ENCODE measurements at places on chromosomes 4 and X.

GRCh38 chrX:40012039-40012867, 85.5 kb downstream of the BCOR start:
- no peak for DNase-seq

DNA sequence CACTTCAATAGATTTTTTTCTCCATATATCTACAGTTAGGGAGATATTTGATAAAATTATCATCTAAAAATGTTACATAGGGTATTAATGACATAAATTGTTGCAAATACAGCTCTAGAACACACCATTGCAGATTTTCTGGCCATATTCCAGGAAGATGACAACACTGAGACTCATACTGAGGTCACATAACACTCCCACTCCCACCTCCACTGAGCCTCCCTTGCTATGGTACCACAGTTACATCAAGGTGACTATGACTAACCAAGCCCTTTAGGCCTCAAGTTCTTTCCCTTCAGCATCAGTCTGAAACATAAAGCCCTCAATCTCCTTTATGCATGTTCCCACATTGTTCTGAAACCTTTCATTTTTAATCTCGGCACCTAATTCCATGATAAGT, 932.0 kb upstream of the IGFBP7 start:
- no peak for DNase-seq

- DNase-seq: no peak
These were observed 568.8 kb downstream of the STIM2 start for GRCh38 chr4:27429364-27429871.

DNA sequence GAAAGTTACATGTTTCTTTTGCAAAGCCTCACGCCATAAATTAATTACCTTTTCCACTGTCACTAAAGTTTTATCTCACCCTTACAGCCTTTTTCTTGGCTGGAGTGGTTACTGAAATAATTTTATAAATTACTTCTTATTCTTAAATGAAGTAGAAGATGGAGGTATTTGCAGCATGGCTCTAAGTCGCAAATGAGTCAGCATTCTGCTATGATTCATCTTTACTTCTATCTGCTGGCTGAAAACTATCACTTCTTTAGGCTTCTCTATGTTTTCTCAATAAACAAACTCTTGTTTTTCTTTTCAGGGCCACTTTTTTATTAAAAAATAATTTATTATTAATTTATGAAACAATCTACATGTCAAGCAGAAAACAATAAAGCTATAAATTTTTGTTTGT, 210.2 kb upstream of the GYPA start:
- no peak for DNase-seq

GRCh38 chr4:118396881-118397622, 44.2 kb upstream of the PRSS12 start:
- no peak for DNase-seq

- DNase-seq: no peak
These were observed 6.0 kb upstream of the SH3TC1 start for GRCh38 chr4:8192748-8193738.

DNA sequence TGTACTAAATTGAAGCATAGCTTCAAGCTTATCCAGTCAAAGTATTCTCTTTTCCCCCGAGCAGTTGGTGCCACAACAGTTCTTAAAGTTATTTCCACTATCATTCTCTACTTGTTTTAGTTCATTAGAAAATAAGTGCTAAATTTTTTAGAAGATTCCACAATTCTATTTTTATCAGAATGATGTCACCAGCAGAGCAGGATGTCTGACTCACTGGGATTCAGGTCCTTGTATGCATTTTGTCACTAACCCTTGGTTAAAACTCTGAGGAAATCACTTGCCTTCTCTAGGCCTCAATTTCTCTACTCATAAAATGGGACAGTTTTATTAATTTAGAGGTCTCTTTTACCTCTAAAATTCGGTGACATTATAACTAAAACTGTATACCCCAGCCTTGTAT, 3.4 kb downstream of the DDX53 start:
- no peak for DNase-seq

DNA sequence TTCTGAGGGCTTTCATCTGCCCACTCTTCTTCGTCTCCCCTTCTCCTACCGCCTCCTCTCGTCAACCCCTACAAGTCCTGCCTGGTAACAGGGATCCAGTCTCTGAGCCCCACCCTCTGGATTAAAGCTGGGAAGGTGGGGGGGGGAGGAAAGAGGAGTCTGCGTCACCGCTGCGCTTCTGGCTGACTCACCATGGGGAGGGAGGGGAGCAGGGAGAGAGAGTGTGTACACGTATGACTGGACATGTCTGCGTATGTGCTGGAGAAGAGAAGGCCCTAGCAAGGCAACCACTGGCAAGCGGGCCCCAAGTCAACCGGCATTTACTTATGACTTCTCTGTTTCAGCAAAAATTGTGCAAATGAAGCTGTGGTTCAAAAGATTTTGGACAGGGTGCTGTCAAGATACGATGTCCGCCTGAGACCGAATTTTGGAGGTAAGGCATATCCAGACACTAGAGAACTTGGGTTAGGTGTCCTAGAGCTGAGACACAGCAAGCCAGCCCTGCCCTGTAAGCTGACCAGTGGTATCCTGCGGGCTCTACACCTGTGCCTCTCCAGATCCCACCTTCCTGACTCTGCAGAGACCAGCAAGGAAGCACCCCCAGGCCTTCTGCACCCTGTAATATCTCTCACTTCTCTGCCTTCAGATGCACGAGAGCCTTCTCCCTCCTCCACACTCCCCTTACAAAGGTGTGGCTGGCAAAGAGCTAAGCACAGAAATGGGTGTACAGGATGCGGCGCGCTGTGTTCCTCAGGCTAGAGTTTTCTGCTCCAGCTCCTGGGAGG, 2.5 kb downstream of the GABRQ start:
- DNase-seq: no peak

GRCh38 chr4:27100713-27101112, 240.1 kb downstream of the STIM2 start:
- no peak for DNase-seq

DNA sequence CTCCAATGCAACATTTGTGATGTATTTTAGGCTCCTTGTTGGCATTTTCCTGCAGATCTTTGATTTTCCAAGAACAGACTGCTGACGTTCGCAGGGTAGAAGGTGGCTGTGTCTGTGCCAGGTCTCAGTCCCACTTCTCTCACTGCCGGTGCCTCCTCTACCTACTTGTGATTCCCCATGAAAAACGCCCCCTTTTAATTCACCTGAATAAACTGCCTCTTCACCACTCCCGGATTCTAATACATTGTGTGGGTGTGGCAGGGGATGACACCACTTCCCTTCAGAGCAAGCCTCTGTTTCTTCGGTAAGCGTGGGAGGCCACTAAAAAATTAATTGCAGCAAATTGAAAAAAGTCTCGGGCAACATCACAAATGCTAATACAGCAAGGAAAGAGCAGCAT, 96.1 kb upstream of the FAM9B start:
- no peak for DNase-seq

DNA sequence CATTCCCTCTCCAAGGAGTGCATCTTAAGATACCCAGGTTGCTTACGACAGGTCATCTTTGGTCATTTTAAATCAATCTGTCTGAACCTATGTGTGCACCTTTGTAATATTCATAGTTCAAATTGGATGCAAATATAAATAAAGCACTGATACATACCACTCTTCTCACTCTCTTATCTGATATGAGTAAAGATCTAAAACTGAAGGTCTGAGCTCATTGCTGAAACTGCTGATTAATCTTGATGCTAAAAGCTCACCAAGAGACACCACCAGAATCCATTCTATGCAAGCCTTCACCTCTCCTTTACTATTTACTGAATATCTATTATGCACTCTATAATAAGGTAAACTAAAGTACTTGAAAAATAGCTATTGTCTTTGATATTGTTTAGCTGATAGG, 16.6 kb downstream of the HSD17B13 start:
- no peak for DNase-seq

DNA sequence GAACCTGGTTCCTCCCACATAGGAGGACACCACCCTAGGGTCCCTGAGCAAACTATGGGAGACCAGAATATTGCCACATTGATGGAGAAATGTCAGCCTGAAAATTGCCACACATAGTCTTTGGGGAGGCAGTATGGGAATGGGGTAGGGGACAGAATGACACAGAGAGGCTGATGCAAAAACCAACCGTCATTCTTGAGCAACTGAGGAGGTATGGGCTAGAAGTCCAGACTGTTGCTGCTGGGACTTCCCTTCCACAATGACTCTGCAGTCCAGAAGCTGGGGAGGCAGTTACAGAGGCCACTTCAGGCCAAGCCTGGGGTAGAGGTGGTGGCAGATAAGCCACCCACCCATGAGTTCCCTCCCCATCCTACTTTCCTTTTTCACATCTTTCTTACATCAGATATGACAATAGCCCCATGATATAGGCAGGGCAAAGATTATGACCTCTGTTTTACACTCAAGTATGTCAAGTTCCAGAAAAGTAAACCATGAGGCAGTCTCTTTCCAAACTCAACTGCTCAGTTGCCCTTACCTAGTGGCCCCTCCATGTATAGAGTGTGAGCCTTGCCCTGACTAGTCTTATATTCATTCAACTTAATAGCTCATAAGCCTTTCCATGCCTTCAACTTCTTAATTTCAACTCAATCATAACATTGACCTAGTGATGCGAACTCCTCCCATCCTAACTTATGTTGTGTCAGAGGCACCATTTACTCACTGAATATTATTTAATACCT, 41.7 kb downstream of the VSIG4 start:
- no peak for DNase-seq

GRCh38 chrX:140799216-140799615, 89.7 kb downstream of the LINC00632 start:
- DNase-seq: no peak

GRCh38 chrX:40325161-40325560, 227.4 kb upstream of the BCOR start:
- no peak for DNase-seq

GRCh38 chr4:55447831-55448230, 52.1 kb downstream of the TMEM165 start:
- DNase-seq: no peak

DNA sequence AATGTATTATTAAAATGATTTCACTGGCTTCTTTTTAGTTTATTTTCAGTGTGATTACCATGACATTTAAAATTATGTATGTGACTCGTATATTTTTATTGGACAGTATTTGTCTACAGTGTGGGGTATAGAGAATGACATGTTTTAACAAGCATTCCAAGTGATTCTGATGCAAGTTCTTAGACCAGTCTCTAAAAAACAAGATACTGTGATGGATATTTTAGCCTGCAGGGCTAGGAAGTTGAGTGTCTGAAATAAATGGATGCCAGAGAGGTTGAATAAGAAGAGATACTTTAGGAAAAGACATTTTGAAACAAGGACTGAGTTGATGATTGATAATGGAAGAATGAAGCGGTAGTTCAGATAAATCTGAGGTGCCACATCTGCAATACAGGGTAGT, 3.5 kb upstream of the MAD2L1 start:
- DNase-seq: no peak

DNA sequence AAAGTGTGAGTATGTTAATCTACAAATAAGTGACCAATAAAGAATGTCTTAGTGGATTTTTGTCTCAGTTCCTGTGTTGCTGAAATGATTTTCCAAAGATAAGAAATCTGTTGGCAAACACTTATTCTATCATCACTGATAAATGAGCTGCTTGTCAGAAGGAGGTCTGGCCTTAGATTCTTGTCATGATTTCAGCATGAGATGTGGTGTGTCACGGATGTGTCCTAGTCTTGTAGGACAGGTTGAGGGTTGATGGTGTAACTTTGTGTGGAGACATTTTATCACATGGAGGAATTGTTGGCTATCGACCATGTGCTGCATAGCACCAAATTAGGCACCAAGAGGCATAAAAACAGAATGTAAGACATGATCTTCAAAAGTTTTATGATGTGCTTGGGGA, 31.8 kb upstream of the LIMCH1 start:
- no peak for DNase-seq

DNA sequence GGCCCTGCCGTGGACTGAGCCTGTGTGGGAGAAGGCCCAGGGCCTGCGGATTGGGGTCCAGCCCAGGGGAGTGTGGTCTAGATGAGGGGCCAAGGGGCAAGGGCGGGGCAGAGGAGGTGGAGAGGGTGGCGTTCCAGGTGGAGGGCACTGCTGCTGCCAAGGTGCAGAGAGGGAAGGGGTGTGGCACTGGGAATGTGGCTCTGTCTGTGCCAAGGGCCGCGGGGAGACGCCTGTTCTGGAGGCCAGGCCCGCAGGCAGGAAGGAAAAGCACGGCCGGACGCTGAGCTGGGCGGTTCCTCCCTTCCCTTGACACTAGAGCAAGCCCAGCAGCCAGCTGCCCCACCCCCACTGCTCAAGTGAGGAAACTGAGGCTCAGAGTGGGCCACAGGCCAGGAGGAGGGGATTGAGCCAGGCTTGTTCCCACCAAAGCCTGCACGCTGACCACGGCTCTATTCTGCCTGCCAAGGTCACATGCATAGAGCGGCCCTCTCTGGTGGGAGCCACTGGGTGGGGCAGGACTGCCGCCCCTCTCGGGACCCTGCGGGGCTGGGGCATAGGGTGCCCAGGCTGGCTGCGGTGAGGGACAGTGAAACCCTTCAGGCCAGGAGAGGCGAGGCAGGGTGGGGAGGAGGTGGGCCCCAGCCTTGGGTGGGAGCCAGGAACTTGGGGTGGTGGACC, 13.0 kb downstream of the SH3BP2 start:
- no peak for DNase-seq

GRCh38 chr4:123577225-123577906, 180.8 kb downstream of the SPRY1 start:
- DNase-seq: no peak

- DNase-seq: no peak
These were observed 53.7 kb downstream of the ZFX start for GRCh38 chrX:24203072-24203808.

- DNase-seq: no peak
These were observed 435.8 kb downstream of the SPRY1 start for GRCh38 chr4:123832173-123833026.

DNA sequence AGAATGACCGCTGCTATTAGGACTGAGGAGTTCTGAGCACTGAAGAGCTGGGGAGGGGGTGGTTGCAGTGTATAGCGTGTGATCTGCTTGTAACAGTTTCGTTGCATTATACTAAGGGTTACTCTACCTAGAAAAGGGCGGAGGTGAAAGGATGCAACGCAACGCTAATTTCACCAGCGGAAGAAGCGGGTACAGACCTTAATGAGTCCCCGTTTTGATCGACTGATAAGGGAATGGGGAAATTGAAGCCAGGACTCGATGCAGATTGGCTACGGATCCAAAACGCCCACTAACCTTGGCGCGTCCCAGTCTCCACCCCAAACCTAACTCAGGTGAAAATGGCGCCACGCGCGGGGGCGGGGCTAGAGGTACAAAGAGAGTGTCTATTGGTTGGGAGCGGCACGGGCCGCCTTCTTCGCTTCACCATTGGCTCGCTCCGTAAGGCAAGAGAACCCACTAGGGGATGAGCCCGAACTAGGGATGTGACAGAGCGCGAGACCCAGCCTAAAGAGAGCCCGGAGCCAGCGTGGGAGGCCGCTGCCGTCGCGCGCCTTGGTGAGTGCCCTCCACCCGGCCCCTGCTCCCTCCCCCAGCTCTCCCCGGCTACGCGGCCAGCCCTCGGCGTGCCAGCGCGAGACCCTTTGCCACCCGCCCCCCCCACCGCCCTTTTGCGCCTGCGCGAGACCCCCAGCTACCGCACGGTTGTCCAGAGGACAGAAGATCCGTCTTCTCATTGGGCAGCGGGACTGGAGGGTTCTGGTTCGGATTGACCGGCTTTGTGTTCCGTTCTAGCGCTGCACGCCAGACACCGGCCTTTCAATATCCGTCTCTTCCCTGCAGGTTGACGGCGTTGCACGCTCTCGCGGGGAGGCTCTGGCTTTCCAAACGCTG, at the start of gene EBP:
Gene EBP, plus strand, starts transcription at position 456 of the 891 bp plus-strand sequence. CDS start 1,964 bp downstream, outside the sequence.
- DNase-seq: peak; percentile 90
